ENCODE measurements at places on chromosomes 4 and X.

DNA sequence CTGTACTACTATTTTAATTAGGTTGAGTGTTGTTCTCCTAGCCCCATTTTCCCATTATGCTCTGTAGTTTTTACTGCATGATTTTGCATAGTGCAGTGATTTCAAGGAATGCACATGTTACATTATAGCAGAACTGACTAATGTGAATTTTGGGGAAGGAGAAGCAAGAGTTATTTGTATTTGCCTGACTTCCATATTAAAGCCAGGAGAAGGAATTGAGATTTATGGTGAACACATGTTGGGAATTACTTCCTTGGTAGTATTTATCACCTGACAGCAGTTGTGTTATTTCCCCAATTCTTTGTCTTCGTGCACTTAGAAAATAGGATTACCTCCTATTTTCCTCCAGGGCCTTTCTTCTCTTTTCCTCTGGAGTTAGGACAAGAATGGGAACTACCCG is 3.2 kb downstream of the TMEM144 start:
- no peak for DNase-seq

GRCh38 chrX:130085551-130086446 is 24.5 kb downstream of the ELF4 start:
- DNase-seq = no peak

DNA sequence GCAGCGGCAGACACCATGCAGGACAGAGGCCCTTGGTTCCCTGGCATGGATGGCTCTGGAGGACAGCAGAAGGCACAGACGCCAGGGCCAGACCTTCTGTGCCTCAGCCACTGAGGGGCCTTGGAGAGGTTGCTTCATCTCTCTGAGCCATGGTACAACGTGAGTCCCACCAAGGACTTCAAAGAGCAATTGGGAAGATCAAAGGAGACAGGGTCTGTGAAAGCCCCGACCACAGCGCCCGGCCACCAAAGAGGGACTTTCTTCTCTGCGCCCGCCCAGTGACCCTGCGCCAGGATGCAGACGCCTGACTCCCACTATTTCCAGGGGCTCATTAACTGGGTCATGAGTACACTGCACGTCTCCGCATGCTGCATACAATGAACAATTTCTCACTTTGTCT is 174.0 kb downstream of the AFAP1 start:
- no peak for DNase-seq

GRCh38 chr4:7394681-7395451 is 39.9 kb downstream of the PSAPL1 start:
- peak; percentile 14 for DNase-seq

DNA sequence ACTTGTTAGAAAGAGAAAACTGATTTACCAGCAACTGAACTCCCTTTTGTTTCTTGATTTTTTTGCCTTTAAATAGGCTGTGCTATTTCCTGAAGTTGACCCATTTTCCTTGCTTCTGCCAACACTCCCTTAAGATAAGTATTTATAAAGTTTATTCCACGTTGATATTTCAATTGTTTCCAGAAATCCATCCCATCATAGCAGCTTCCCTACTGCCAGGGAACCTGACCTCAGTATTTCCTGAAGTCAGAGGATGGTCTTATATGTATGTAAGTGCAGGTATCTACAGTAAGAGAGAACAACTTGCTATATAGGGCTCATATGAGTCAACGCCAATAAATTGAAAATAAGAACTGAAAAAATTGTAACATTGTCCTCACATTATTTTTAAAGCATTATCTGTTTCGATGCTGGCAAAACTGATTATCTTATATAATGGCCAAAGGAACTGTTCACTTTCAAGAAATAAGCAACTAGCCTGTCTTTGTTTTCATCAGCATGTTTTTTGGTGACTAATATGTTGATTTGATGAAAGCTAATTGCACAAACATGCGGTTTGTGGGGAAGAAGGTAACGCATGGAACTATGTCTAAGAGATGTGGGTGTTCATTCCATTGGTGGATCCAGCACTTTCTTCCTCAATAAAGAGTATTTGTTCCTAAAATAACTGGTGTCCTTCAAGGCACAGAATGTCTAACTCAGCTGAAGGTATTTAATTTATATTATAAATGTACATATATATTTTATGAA is 4.7 kb downstream of the LIMCH1 start:
- DNase-seq = no peak

DNA sequence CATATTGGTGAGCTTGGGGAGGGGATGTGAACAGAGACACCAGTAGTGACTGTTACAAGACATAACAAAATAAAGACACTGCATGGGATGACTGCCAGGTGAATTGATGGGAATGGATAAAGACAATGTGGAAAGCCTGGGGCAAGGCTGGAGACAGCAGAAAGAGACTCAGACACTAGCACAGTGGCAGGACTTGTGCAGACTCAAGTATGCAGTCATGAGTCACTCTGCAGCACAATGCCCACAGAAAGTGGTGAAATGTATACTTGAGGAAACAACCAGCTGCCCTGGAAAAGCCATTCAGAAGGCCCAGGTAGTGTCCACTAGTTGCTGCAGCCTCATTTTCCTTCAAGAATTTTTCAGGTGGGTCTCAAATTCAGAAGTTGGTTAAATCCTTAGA is 452.3 kb downstream of the MID1IP1 start:
- DNase-seq = no peak

- no peak for DNase-seq
These were observed 1290.5 kb downstream of the ADGRL3 start for GRCh38 chr4:62490635-62491034.

DNA sequence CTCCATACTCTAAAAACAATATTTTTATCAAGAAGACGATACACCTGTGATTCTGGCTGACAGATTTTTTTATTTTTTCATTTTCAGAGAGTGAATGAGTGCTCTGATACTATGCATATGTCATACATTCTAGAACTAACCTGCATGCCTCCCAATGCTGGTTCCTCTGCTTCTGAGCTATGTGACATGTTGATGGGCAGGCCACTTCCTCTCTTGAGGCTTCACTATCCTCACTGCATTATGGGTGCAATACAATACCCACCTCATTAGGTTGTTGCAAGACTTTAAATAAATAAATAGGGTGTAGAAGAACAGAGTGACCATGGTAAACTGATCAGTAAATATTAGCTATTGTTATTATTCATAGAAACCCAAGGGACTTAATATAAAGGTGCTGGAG is 408.3 kb downstream of the HNRNPD start:
- DNase-seq = no peak

- DNase-seq = no peak
These were observed 93.2 kb upstream of the ATP8A1 start for GRCh38 chr4:42750091-42750490.

DNA sequence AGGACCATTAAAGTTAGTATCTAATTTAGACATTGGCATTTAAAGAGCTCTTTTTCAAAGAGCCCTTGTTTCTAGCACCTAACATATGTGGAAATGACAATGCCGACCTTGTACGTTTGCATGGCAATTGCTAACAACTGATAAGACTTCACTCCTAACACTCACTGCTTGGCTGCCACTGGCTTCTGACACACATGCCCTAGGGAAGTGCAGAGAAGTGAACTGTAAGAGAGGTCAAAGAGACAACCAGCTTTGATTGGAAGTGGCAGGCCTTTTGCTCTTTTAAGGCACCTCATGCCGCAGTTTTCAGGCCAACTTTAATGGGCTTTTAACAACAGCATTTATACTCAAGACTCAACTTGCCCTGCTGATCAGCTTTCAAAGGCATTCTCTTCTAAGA is 158.4 kb downstream of the RAB28 start:
- no peak for DNase-seq

- DNase-seq = no peak
These were observed 12.6 kb downstream of the C4orf54 start for GRCh38 chr4:99645036-99645435.

DNA sequence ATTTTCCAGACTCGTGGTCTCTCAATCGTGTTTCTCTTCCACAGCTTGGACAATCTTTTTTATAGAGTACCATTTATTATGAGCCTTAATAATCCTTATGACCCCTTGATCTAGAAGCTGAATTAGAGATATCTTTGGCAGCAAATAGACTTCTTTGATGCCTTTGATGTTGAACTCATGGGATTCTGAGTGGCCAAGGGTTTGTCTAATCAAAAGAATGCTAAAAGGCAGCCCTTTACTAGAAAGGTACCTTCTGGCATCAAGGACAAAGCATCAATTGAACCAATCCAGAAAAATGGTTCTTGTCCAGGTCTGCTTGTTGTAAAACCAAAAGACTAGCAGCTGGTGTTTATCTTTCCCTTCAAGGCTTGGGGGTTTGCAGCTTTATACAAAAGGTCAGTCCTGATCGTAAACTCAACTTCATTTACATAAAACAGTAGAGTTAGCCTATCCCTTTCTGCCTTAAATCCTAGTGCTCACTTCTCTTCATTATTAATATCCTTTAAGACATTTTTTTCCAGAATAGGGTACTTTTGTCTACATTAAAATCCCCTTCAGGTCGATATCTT is 411.3 kb downstream of the FAT4 start:
- DNase-seq = no peak

DNA sequence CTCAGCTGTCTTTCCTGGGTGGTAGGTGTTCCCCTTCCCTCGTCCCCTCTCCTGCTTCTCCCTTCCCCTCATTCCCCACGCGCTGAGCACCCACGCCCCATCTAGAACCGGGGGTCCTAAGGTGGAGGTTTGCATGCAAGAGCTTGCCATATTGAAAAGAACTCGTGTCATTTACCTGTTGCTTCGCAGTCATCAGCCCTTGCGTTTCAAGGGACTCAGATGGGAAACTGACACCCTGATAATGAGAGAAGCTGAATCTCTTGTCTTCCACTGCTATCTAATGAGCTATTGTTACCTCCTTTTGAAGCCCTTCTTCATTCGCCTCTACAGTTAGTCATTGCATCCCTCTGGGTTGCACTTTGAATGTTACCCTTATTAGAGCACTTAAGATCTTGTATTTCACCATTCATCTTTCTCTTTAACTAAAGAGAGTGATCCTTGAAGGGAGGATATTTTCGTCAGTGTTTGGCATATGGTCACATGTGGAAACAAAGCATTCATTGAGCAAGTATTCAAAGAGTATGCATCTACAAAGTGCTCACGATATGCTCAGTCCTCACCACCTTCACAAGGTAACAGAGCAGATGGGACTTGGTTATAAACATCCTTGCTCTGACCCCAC is 25.7 kb downstream of the ARL9 start:
- no peak for DNase-seq

GRCh38 chr4:6991249-6991648 is 51.9 kb upstream of the TADA2B start:
- no peak for DNase-seq

- no peak for DNase-seq
These were observed 282.2 kb upstream of the SLIT2 start for GRCh38 chr4:19969492-19969891.

GRCh38 chr4:104860238-104861123 is 286.2 kb upstream of the TET2 start:
- peak; percentile 47 for DNase-seq

DNA sequence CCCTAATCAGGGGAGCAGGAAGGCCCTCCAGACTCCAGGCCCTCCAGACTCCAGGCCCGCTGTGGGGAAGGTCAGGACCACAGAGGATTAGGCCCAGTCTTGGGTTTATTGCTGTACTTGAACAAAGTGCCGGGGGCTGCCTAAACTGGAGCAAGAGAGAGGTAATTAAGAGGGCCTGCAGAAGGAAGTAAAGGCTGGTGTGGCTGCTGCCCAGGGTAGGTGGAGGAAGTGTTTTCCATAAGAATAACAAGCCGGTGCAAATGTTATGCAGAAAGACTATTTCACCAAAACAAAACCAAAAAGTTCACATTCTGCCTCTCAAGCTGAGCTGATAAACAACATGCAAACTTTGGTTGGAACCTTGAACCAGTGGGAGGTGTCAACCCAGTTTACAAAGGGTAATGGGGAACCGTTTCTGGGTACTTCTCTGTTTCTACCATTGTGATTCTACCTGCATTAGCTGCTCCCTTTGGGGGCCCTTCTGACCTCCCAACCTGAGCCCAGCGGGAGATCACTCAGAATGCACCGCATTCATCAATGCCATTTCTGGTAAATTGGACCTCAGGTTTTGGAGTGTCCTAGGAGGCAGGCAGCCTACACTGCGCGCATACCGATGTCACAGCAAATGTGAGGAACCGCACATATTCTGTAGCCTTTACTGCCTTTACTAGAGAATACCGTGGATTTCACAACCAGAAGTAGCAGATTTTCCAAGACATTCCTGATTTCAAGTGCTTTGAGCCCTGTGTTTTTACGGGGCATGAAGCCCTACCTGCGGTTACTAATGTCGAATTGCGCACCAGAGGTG is 59.7 kb upstream of the BCOR start:
- no peak for DNase-seq

- DNase-seq = no peak
These were observed 61.7 kb upstream of the GALNTL6 start for GRCh38 chr4:171751538-171751937.

DNA sequence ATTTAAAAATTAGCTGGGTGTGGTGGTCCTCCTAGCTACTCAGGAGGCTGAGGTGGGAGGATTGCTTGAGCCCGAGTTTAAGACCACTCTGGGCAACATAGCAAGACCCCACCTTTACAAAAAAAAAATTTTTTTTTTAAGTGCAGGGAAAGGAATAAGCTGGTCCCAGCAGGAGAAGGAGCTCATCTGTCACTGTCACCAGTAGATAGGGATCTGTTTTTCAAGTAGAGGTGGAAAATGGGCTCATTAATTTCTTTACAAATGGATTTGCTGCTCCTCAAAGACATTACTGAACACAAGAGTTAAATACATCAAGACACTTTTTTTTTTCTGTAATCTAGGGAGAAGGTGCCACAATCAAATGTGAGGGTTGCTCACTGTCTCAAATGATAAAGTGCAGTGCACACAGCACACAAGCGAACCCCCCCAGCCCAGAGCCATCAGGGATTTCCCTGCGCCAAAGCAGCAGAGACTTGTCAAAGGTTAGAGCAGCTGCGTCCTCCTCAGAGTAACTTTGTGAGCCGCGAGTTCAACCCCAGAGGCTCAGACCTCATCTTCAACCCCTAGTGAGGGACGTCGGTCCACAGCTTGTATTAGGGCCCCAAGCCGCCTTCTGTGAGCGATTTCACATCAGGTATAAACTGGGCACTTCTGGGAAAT is 14.3 kb upstream of the MTNR1A start:
- no peak for DNase-seq

DNA sequence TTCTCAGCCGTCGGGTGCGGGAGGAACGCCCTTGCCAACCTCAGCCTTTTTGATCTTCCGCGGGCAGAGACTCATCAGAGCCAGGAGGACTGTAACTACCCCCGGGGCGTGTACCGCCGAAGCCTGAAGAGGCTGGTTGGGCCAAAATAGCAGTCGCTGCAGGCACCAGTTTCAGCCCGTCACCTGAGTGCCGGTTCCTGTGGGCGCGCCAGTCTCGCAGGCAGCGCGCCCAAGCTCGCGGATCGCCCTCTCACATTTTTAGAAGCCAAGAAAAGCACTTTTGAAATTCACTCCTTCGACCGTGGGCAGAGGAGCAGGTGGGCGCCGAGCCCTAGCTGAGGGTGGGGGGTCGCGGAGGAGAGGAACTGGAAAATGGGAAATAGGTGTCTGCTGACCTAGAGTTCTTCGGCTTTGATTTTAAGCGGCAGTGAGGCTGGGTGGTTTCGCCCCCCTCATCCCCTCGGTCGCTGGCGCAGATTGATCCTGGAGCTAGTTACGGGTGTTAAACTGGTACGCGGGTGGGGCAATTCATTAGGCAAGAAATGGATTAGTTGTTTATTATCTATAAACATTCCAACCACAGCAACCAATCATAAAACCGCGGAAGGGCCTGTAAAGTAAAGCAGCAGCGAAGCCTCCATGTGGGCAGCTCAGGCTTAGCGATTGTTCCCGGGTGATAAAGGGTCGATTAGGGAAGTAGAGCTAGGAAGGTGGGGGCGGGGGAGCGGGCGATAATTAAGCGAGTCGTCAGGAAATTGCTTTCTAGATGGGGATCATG is 69.2 kb downstream of the FBXO8 start:
- peak; percentile 38 for DNase-seq

All from activated CD4-positive, alpha-beta memory T cell treated with anti-CD3 and anti-CD28 coated beads, Interleukin-2, amount 10 ng/mL, durations not matched to agents 7 days and 5 days (primary cell).